ENCODE measurements at places on chromosomes 6 and 20.

DNA sequence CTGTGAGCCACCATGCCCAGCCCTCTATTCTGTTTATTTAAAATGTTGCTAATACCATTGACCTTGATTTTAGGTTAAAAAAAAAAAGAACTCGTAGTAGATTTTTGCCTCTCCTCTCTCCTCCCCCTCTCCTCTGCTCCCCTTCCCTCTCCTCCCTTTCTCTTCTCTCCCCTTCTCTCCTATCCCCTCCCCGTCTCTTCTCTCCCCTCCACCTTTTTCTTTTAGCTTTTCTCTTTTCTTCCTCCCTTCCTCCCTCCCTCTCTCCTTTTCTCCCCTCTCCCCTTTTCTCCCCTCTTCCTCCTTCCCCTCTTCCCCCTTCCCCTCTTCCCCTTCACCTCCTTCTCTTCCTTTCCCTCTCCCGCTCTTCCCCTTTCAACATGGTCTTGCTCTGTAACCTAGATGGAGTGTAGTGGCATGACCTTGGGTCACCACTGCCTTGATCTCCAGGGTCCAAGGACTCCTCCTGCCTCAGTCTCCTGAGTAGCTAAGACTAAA, 223.8 kb downstream of the ZFAND3 start:
- DNase-seq, result no peak

GRCh38 chr6:105522626-105523322, 119.9 kb upstream of the PREP start:
- no peak for DNase-seq

DNA sequence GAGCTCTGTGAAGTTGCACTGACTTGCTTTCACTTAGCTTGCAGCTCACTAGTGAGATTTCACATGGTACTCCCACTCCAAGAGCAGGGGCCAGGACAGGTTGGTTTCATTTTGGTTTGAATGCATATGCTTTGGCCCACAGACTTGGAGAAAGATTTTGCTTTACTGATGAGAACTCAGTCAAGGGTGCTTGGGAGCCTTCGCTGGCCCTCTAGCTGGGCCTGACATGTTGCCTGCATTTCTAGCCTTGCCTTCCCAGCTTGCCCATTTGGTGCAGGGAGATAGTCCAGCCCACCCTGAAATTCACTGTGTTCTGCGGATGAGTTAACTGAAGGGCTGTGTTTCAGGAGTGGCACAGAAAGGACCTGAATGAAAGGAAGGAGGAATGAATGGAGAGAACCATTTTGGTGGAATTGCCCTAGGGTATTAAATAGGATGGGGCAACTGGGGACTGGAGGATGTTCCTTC, 1.9 kb downstream of the SGK1 start:
- no peak for DNase-seq

GRCh38 chr6:63609231-63609630, 26.4 kb upstream of the PHF3 start:
- no peak for DNase-seq

DNA sequence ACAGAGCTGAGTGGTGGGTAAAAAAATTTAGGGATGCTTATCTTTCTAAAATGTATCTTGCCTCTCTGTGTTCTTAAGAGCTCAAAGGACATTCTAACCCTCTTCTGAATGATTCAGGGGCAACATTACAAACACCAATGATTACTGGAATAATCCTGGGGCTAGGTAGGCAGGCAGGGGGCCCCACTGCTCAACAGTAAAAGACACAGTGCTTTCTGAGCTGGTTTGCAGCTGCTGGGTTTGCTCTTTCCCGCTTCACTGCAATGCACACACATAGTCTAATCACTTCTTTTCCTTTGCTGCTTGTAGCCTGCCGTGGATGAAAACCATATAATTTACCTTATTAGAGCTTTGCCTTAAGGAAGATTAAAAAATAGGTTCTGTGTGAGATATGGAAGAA, 23.9 kb downstream of the CLDN20 start:
- no peak for DNase-seq

- DNase-seq, result no peak
These were observed 452 bp upstream of the GATA5 start for GRCh38 chr20:62476056-62476838.

DNA sequence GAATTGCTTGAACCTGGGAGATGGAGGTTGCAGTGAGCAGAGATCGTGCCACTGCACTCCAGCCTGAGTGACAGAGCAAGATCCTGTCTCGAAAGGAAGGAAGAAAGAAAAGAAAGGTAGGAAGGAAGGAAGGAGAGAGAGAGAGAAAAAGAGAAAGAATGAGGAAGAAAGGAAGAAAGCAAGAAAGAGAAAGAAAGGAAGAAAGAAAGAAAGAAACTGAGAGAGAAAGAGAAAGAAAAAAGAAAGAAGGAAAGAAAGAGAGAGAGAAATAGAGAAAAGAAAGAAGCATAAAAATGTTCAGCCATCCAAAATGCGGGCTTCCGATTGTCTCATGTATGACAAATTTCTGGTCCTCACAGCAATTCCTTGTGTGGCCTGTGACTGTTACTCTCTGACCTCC, 22.8 kb downstream of the MUC22 start:
- DNase-seq, result no peak

DNA sequence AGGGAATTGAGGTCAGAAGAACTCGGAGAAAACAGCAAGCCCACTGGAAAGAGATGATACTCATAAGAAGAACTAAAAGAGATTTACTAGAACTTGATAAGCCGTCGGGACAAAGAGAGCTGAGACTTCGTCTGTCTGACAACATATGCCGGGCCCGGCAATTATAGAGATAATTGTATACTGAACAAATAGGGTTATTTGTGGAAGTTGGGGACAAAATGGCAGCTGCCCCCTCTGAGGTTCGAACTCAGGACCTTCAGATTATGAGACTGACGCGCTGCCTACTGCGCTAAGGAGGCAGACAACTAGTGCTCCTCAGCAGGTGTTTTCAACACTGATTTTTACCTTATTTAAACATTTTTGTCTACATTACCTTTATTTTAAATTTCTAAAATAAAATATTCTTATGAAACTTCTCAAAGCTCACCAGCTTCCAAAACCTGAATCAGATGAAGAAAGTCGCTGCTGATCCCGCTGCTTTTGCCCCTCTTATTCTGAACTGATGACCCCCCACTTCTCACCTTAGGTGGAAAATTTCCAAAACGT, 29.3 kb upstream of the TRIM27 start:
- DNase-seq, result no peak

- no peak for DNase-seq
These were observed 34.0 kb downstream of the RSPO4 start for GRCh38 chr20:967796-968742.

DNA sequence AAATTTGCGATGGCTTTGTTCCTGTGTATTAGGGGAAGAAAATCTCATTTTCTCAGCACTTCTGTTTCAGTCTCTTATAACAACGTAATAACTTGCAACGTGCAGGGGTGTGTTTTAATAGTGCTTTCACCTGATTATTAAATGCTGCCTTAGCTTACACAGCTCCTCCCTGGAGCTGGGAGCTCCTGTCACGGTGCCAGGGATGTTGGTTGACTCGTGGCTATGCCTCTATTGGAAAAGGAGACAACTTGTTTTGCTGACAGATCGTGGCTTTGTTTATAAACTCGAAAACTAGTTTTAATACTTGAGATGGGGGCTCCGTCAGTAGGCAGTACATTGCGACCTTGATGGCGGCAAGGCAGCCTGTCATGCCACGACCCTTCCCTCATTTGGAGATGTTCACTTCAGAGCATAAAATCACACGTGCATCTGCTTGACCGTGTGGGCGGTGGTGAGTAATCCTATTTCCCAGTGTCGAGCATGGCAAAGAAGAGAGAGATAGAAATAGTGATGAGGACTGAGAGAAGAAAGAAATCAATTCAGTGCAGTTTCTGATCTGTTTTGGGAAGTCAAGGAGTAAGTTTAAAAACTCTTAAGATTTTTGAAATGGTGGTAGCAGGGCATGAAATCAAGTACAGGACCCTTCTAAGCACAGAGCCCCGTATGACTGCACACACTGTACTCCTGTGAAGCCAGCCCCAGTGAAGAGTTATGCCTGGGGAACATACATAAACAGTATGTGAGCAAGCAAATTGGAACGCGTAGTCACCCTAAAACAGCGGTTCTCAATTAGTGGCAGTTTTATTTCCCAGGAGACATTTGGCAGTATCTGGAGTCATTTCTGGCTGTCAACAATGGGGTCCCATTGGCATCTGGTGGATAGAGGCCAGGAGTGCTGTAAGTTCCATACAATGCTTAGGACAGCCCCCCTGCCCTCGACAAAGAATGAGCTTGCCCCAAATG, 147.2 kb downstream of the DOK5 start:
- DNase-seq, result no peak

- DNase-seq, result no peak
These were observed 673 bp downstream of the CST7 start for GRCh38 chr20:24949756-24950127.

- no peak for DNase-seq
These were observed 50.7 kb downstream of the BMP2 start for GRCh38 chr20:6818033-6818808.

- DNase-seq, result peak; percentile 61
These were observed 474.4 kb upstream of the RNF217 start for GRCh38 chr6:124487623-124488431.

DNA sequence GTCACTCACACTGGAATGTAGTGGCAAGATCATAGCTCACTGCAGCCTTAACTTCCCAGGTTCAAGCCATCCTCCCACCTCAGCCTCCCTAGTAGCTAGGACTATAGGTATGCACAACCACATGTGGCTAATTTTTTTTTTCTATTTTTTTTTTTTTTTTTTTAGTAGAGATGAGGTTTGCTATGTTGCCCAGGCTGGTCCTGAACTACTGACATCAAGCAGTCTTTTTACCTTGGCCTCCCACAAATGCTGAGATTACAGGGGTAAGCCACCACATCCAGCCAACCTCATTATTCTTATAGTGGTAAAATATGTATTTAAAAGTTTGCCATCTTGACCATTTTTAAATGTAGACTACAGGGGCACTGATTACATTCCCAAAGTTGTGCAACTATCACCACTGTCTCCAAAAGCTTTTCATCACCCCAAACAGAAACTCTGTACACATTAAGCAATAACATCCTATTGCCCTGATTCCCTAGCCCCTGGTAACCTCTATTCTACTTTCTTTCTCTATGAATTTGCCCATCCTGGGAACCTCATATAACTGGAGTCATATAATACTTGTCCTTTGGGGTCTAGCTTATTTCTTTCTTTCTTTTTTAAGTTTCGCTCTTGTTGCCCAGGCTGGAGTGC, 268.0 kb upstream of the JARID2 start:
- DNase-seq, result no peak

GRCh38 chr6:100818066-100818465, 63.1 kb downstream of the ASCC3 start:
- DNase-seq, result no peak

GRCh38 chr6:44487586-44487985, 100.1 kb downstream of the CDC5L start:
- no peak for DNase-seq

DNA sequence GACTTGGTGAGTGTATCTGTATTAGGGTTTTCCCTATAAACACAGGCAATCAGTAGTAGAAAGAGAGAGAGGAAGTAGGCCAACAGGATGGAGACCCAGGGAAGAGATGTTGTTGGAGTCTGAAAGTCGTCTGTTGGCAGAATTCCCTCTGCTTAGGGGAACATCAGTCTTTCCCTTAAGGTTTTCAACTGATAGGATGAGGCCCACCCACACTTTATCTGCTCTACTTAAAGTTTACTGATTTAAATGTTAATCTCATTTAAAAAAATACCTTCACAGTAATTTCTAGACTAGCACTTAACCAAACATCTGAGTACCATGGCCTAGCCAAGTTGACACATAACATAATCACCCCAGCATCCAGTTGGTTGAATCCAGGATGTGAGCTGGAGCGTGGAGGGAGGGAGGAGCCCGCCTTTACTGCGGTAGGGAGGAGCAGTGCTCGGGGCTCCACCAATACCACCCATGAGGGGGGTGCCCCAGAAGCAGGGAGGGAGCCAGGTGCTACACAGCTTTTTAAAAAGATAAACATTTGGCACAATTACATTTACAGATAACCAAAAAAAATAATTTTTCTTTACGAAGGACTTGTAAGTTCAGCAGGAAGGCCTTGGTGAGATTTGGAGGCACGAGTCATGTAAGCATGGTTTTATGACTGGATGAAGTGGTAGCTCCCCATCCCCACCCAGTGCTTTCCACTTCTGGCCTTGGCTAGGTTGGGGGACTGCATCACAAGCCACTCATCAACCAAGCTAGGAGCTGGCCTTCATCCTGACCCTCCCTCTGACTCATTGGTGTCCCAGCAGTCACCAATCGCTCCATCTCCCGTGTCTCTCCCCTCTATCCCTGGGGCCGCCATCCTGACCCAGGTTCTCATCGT, 18.4 kb upstream of the SNX9 start:
- DNase-seq, result no peak

GRCh38 chr6:5132731-5133130, 47.6 kb downstream of the PPP1R3G start:
- DNase-seq, result no peak

DNA sequence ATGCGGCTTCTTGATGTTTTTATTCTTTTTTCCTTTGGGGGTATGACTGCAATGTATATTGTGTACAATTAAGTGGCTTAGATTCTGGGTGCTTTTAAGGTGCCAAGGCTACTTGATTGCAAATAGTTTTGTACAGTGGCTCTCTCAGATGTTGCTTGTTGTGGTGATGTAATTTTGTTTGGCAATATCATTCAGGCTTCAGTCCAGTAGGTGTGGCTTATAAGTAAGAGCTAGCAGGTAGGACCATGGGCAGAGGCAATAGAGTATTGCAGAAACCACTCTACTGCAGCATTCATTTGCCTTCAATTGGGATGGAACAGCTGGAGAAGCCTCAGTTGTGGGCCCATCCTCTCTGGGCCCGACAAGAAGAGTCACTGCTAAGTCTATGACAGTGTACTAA, 407.9 kb upstream of the MAN1A1 start:
- no peak for DNase-seq

- DNase-seq, result no peak
These were observed 34.3 kb downstream of the GJA10 start for GRCh38 chr6:89928604-89929003.

DNA sequence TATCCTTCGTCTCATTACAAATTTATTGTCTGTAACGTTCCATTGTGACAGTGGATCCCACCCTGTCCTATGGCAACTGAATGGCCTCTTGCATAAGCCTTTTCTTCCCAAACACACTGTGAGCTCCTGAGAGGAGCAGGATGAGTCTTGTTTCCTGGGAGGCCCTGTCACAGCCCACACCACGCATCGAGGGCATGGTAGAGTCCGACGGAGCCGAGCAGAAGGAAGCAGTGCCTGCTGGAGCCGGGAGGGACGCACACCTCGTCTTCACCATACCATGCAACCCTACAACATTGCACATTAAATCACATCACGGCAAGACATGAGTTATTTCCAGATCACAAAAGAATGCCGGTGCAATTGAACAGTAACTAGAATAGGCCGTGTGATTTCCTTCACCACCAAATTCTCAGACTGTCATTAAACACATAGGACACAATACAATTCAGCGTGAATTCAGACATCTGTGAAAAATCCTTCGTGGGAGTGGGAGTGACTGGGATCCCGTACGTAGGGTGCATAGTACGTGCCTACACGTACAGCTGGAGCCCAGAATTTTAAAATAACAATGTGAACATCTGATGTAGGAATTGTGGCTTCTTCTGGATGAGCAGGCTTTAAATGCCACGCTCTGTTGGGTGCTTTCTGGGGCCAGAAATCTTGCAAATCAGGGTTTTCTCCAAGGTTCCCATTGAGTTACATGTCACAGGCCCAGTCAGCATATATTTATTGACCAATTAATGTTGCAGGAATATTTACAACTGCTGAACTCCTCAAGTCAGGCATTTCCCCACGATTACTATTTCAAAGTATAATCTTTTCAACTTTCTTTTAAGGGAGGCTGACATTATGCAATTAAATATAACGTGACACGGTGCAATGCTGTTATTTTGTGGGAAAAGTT, 201.8 kb downstream of the TTLL2 start:
- no peak for DNase-seq

Measured in HS-5 (cell line).